ENCODE measurements at places on chromosomes 5 and 9.

DNA sequence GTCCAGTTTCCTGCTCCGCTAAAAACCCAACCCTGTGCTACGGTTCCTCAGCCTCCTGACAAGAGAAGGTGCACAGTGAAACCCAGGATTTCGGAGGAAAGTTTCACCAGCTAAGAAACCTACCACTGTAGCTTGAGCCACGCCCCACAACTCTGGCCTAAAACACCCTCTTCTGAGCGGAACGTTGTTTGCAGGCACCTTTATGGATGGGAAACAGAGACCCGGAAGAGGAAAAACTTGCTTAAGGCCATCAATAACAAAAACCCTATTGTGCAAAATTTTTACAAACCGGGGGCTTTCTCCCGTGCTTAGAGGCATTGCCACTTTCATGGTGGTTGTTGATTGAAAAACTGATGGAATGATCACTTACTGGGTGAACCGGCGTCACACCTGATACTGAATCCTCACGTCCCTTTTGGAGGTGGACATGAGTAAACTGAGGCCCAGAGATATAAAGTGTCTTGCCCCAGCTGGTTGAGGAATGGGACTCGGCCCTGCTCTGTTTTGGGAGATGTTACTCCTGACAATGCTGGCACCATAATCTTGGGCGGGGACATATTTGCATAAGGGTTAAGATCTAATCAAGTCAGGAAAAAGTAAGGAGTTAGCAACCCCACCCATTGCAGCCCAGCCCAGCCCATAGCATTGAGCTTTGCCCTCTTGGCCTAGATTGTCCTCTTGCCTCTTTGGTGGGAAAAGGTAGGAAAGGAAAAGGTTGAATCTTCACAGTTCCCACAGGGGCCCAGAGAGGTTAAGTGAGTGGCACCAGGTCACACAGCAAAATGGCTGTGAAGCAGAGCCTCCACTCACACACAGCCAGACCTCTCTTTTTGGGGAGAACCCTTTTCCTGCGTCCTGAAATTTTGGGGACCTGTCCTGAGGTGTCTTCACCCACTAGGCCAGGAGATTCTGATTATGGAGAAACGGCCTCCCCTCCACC, 23.2 kb upstream of the PTGS1 start:
- no peak for DNase-seq

- DNase-seq = no peak
These were observed 37.9 kb downstream of the IRX4 start for GRCh38 chr5:1844708-1845436.

GRCh38 chr5:93681432-93681831, 60.0 kb downstream of the POU5F2 start:
- no peak for DNase-seq

- no peak for DNase-seq
These were observed 87.5 kb downstream of the TRIM32 start for GRCh38 chr9:116774421-116775180.

DNA sequence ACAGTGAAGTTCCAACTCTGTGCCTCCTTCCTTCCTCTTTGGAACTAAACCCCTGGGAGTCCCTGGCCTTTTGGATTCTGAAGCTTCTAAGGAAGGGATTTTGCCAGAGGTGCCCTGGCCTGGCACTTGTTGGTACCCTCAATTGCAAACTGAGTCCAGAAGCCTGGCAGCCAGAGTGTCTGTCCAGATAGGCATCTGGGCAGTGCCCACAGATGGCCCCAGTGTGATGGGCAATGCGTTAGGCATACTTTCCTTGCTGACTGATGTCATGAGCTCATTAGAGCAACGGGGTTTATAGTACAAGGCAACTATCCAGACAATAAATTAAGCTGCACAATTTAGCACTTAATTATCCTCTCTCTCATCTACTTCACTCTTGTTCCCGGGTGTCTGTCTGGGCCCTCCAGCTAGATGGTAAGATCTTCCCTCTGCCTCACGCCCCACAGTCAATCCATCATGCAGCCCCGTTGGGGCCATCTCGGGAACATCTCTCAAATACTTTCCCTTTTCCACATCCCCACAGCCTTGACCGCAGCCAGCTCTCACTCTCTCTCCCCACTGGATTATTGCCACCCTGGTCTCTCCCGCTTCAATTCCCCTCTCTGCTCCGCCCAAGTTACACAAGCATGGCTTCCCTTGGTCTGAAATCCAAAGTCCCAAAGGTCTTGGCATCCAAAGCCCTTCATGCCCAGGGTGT, 157.5 kb upstream of the SMIM23 start:
- DNase-seq = no peak

DNA sequence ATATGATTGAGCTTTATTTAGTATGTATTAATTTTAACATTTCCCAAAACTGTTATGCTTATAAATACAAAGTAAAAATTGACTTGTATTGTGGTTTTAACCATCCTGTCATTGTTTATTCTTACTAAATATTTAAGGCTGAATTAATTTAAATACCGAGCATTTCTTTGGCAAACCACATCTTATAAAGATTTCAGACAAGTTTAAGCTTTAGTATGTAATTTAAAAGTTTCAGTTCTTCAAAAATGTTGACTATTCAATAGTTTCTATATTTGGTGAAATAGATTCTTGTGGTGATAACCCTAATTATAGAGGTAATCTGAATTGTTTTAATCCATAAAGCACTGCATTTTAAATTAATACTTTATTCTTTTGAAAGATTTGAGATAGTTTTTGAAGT, 65.5 kb downstream of the CCNH start:
- DNase-seq = no peak

- no peak for DNase-seq
These were observed 74.5 kb upstream of the MEGF10 start for GRCh38 chr5:127216143-127216542.

GRCh38 chr5:151903243-151903653, 21.4 kb downstream of the GLRA1 start:
- no peak for DNase-seq

DNA sequence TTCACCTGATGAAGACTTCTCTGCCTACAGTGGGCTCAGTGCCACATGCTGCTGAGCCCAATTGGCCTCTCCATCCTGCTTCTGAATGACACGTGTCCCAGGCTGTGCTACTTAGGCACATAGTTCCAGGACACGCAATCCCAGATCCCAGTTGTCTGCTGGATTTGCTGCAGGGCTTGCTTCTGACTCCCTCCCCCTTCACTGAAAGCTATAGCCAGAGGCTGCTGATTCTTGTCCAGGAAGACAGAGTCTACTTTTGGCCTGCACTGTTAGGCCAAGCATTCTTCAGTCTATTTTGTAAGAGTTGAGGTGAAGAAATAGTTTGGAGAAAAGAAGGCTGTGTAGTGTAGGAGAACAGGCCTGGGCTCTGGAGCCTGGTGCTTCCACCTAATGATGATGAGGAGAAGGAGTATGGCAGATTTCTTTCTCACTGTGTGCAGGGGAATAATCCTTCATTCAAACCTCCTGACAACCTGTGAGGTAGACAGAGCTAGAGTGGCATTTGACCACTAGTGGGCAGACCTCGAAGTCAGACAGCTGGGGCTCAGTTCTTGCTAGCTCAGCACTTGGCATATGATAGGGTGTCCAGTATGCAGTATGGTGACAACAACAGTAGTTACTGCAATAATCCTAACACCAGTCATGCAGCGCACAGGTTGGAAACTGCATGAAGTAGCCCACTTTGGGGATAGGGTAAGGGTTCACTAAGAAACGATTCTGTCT, 19.5 kb upstream of the ASPN start:
- no peak for DNase-seq

DNA sequence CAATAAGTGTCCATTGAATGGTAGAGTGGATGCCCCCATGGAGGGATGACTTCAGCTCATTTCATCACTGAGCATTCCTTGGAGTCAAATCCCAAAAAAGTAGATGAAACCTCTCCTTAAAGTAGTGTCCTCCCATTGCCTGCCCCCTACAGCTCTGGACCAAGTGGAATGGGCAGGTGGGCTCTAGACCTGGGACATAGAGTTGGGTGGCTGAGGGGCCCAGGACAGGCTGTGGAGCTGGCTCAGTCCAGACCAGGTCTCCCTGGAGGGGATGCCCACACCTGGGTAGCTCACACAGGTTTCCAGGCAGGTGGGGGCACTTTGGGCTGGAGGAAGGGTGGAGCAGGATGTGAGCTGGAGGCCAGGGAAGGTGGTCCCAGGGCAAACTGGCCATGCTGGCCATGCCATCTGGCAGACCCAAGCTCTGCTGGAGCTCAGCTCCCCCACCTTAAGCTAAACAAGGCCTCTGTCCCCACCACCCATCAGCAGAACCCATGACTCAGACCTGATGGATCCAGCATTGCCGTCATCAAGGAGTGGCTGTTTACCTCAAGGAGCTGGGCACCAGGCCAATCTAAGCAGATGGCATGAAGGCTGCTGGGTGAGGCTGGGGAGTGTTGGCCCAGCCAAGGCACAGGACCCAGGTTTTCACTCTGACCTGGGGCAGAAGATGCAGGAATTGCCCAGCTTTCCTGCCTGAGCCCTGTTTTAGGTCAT, 6.2 kb upstream of the SPINK4 start:
- no peak for DNase-seq

DNA sequence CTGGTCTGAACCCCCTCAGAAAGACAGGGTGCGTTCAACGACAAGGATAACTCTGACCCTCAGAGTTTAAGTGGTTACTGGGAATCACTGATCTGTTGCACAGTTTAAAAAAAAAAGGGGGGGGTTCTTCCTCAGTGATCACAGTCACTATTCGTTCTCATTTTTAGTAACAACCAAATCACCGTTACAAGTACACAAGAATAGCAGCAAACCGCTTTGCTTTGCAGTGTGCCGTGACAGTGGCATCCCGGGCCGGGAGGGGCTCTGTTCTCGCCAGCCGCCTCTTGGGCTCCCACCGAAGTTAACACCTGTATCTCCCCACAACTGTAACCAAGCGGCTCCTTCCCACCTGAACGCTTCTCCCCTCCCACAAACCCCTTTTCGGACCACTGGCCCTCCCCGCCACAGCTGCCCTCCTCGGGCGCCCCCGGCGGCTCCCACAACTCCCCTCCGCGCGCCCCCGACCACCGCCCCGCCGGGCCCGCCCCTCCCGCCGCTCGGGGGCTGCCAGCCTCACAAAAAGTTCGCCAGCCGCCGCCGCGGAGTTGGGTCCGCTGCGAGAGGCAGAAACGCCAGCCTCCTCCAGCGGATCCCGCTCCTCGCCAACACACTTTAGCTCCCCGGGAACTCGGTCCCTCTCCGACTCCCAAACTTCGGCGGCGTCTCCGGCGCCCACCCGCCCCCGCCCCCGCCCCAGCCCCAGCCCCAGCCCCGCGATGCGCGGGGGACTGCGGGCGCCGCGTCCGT, 1.2 kb downstream of the SSBP2 start:
- no peak for DNase-seq

DNA sequence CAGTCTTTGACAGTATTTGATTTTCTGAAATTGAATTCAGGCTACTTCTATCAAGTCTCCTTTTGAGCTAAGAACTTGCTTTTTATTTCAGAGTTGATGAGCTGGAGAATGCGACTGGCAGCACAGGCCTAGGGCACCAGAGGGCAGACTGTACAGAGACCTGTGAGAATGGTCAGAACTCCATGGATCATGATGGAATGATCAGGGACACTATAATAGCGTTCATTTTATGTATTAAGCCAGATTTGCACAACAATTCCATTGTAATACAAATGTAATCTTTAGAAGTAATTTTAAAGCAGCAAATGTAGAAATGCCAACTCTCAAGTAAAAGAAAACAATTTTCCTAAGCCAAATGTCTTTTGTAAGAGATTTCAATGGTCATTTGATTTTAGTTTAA, 902.4 kb downstream of the NR2F1-AS1 start:
- no peak for DNase-seq

- no peak for DNase-seq
These were observed 146.2 kb upstream of the RASA1 start for GRCh38 chr5:87121304-87122150.

DNA sequence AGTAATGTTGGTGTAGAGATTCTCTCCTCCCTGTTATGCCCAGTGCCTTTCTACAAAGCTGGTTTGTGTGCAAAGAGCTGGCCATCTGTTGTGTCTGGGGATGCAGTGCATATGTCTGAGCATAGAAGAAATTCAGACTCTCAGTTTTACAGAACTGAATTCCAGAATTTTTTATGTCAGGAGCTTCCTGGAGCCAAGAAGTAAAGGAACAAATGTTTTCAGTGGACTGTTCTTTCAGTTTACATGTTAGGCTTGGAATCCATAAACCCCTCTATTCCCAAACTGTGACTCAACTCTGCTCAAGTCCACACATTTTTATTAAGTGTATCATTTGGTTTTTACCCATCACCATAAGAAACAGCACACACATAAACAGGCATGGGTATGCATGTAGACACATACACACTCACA, 366.0 kb downstream of the BRINP1 start:
- DNase-seq = no peak
